Left renal pelvis (tissue), 4 donors: ENCODE measurements at places on chromosomes 2 and 18.

DNA sequence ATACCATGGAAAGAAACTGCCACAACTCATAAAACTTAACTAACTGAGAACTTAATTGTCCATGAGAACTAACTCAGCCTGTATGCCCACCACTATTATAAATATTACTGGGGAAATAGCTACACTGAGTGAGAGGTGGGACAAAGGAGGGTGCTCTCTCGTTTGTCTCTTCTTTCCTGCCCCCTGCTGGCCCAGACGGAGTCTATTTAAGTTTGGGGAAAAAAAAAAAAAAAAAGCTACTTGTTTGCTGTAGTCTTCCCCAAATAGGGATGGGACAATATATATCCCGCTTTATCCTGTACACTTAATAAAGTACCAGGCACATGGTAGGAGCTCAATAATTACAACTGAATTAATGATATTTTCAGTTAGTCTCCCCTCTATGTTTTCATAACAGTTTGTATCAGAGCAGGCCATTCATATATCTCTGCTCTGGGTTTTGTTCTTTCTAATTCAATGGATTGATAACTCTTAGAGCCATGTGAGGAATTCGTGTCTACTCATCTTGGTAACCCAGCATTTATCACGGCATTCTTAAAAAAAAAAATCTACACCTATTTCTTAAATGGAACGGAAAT lies 647.6 kb upstream of the PKDCC start:
- DNase-seq: no peak

DNA sequence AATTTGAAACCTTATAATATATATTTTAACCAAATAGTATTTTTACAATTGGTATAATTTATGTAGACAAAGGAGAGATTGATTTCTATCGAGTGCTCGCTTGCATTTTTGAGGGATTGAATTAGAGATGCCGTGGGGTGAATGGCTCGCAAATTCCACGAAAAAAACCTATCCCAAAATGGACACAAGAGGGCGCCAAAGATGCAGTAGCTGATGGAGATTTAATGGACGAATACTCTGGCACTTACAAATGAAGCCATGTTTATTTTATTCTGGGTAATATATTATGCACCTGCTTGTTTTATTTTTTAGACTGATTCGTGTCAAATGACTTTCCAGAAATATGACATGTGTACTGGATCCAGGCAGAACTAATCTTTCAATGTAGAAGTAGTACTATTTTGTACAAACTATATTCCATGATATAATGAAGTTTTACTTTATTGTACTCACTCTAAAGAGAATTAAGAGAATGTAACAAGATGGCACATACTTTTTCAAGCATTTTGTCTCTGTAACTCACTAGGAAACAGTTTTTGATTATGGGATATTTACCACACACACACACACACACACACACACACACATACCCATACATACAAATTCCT lies 505.4 kb downstream of the PLCL1 start:
- DNase-seq: peak; percentile 31

DNA sequence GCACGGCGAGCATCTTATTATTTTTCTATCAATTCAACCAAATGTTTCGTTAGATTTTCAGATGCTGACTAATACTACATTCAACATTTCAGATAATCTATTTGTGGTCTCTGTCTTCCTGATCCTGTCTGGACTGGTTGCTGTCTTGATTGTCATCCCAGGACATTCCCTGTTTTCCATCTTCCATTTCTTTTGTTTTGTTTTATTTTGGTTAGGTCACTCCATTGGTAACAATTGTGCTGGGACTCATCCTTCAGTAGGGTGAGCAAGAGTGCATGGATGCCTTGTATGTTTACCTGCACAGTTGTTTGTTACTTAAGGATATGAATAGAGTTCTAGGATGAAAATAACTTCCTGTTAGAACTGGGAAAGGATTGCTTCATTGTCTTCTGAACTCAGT lies 55.9 kb upstream of the ACYP2 start:
- no peak for DNase-seq

GRCh38 chr2:11652553-11652952 lies 17.4 kb downstream of the NTSR2 start:
- DNase-seq: no peak

- no peak for DNase-seq
Observed at GRCh38 chr2:100009743-100010142, 132.6 kb downstream of the AFF3 start.

- DNase-seq: no peak
Observed at GRCh38 chr2:187500585-187501359, 52.7 kb upstream of the CALCRL start.
